Mesothelial cell of epicardium (in vitro differentiated cells): ENCODE measurements at places on chromosomes 2 and 18. TPM values are rescaled to one million over a fixed set of nuclear protein-coding genes. Genes with fewer than 3 reads are reported as not detected.

DNA sequence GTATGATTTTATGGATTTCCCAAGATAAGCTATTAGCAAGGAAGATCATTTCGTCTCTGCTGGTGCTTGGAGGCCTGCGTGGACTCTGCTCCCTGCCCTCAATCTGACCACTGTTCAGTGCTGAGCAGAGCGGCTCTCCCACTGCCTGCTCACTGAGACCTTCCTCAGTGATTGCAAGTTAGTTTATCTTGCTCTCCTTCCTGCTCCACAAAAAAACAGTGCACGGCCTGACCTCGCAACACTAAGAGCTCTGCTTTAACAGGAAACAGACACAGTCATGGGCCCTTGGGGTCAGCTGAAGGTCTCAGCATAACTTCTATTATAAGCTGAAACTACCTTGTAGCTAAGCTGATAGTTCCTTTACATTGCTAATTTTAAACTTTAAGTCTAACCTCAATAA lies 53.1 kb downstream of the PRELID3A start:
- DNase-seq = no peak

DNA sequence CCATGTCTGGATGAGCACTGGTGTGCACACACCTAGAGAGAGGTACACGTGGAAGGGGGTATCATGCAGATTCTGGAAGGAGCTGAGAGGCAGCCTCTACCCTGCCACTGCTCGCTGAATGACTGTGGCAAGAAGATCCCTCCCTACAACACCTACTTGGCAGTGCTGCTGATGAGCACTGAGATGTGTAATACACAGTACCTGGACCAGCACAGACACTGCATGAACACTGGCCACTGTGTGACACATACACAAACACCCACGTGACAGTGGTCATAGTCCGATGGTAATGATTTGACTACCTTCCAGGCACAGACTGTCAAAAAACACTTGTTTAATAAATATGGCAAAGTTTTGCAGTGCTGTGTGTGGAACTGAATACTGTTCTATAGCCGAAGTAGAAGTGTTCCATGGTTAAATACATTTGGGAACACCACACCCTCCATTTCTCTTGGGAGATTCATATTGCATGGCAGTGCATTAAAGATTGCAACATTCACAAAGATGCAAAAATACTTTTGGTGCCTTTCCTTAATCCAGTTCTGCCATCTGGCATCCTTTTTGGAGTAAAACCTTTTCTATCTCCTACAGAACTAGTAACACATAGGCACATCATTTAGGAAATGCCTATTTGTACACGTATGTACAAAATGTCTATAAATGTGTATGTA lies 29.6 kb downstream of the MRPS5 start:
- no peak for DNase-seq

GRCh38 chr2:46277431-46278190 lies 19.6 kb upstream of the EPAS1 start:
- no peak for DNase-seq

DNA sequence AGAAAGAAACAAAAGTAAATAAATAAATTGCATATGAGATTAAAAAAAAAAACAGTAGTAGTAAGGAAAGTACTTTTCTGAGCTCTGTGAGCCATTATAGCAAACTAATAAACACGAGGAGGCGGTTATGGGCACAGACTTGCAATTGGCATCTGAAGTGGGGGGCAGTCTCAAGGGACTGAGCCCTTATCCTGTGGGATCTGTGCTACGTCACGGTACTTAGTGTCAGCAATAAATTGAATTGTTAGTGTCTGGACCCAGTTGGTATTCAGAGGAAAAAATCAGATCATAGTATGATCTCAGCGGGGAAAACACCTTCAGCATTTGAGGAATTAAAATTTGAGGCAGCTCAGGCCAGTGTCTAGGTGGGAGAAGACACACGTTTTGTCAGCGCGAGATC lies 76.6 kb upstream of the TEX51 start:
- DNase-seq = no peak

Gene MAB21L4
- 2.0 to 3.2 TPM (median 2.4 TPM) in 3 replicates for total RNA-seq

Gene CFLAR
- 37.0 to 43.9 TPM (median 40.8 TPM) in 3 replicates for total RNA-seq

Gene RTKN
- total RNA-seq = 85.0 to 88.9 TPM (median 86.4 TPM) in 3 replicates

Gene OTOF
- total RNA-seq = 0.16 to 0.40 TPM (median 0.25 TPM) in 3 replicates

Gene RESP18
- not detected in 3 replicates for total RNA-seq

Gene SERPINB10
- total RNA-seq = not detected in 3 replicates
